ENCODE measurements at places on chromosomes 16 and 17. TPM values are rescaled to one million over a fixed set of nuclear protein-coding genes. Genes with fewer than 3 reads are reported as not detected.

DNA sequence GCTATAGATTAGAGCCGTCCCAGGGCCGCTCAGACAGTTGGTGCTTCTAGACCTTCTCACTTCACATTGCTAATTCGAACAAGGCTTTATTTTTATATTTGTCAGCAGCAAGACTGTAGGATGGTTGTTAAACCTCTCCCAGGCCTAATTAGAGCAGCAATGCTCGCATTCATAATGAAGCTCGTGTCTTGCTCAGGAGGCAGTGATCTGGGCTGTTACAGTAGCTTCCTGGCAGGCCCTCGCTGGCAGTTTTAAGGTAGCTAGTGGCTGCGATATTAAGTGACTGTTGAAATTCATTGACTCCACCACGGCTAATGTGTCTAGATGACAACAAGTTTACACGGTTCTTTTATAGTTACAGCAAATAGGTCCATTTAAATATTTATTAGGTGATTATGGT, 23.2 kb upstream of the ANKFN1 start:
- H3K36me3 ChIP-seq, result no peaks in the 10 kb centered on the region
- H3K4me3 ChIP-seq, result no peak overlapping the region
- H3K27me3 ChIP-seq, result peaks cover 3% of the 10 kb centered on the region
- no peak overlapping the region for H3K27ac ChIP-seq
- DNase-seq, result no peak

Gene BCKDK
- 43.1 TPM for total RNA-seq

GRCh38 chr17:17928398-17929287, 43.6 kb downstream of the TOM1L2 start:
- H3K4me1 ChIP-seq, result peaks cover 19% of the 10 kb centered on the region
- H3K4me3 ChIP-seq, result no peak overlapping the region
- no peaks in the 10 kb centered on the region for H3K27me3 ChIP-seq

DNA sequence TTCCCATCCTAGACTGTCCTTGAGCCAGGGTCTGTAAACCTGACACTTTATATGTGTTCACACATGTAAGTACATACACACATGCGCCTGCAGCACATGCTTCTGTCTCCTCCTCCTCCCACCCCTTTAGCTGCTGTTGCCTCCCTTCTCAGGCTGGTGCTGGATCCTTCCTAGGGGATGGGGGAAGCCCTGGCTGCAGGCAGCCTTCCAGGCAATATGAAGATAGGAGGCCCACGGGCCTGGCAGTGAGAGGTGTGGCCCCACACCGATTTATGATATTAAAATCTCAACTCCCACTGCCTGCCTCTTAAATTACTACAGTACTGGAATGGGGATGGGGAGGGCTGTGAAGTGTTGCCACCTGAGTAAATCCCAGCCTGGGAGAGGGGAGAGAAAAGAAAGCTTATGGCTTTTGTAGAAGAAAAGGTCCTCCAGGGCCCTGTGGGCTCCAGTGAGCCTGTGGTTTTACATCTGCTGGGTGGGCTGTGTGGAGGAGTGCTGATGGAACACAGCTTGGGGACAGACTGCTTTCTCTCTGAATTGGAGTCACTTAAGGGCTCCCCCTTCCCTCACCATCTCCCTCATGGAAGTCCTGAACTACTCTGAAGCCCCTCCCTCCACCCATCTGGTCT, 990 bp upstream of the WNK4 start:
- H3K4me1 ChIP-seq, result peaks cover 6% of the 10 kb centered on the region
- no peaks in the 10 kb centered on the region for H3K36me3 ChIP-seq
- DNase-seq, result no peak
- H3K4me3 ChIP-seq, result no peak overlapping the region
- peak overlapping the region; percentile 27 for H3K27ac ChIP-seq

Gene VASN
- total RNA-seq, result not detected

Gene SLFN13
- 213 TPM for total RNA-seq

DNA sequence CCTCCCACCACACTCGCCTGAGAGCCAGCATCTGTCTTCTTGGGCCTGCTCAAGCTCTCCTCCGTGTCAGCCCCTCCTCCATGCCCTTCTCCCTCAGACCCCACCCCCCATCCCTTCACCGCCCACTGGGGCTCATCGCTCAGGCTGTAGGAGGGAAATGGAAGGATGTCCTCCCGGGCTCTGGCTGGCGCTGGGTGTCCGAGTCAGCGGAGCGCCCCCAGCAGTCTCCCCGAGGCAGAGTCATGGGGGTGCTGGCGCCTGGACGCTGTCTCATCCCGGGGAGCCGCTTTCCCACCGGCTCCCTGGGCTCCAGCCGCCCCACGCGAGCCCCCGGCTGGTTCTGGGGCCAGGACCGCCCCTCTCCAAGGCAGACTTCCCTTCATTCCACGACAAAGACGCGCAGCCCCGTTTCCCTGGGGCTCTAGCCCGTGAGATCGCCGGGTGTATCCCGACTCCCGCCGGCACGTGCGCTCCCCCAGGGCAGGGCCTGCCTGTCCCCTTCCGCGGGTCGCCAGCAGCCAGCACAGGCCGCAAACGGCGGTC, 428 bp upstream of the ANTKMT start:
- H3K36me3 ChIP-seq, result no peaks in the 10 kb centered on the region
- peak overlapping the region; percentile 79 for H3K4me3 ChIP-seq
- peak overlapping the region; percentile 57 for H3K27ac ChIP-seq

GRCh38 chr17:6187836-6188235, 117.7 kb downstream of the WSCD1 start:
- no peak for DNase-seq
- no peak overlapping the region for H3K27ac ChIP-seq
- H3K4me1 ChIP-seq, result no peaks in the 10 kb centered on the region
- H3K36me3 ChIP-seq, result no peaks in the 10 kb centered on the region
- peaks cover 12% of the 10 kb centered on the region for H3K27me3 ChIP-seq
- H3K4me3 ChIP-seq, result no peak overlapping the region

DNA sequence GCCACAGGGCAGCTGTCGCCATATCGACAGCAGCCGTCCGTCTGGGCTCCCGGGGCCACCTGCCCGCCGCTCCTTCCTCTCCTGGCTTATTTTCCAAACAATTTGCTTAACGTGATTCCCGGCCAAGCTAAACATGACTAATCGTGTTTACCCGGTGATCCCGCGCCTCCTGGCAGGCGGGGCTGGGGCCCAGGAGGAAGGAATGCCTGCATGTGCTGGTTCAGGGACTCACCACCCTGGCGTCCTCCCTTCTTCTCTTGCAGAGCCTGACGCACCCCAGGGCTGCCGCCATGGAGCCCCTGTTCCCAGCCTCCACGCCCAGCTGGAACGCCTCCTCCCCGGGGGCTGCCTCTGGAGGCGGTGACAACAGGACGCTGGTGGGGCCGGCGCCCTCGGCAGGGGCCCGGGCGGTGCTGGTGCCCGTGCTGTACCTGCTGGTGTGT, 6.1 kb downstream of the SSTR5 start:
- H3K27ac ChIP-seq, result no peak overlapping the region
- no peak overlapping the region for H3K4me3 ChIP-seq
- H3K36me3 ChIP-seq, result no peaks in the 10 kb centered on the region
- DNase-seq, result no peak
- peaks cover 12% of the 10 kb centered on the region for H3K27me3 ChIP-seq

Gene FAM171A2
- total RNA-seq, result 0.25 TPM

DNA sequence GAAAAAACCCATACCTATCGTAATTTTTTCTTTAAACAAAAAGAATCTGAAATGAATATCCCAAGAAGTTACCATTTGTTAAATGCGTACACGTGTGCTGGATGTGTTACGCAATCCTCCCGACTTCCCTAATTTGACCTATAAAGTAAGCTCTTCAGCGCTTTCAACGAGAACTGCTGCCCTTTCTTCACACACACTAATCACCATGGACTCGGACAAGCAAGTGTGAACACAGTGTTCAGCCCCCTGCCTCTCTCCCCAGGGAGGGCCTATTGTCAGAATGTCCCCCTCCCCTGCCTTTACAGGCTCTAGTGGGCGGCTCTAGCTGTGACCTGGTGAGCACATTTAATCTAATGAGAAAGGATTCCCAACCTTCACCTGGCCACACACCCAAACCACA, 216.1 kb downstream of the CEP112 start:
- no peaks in the 10 kb centered on the region for H3K36me3 ChIP-seq
- H3K4me3 ChIP-seq, result no peak overlapping the region
- no peak overlapping the region for H3K27ac ChIP-seq
- H3K27me3 ChIP-seq, result peaks cover 28% of the 10 kb centered on the region
- DNase-seq, result no peak
- H3K4me1 ChIP-seq, result no peaks in the 10 kb centered on the region

DNA sequence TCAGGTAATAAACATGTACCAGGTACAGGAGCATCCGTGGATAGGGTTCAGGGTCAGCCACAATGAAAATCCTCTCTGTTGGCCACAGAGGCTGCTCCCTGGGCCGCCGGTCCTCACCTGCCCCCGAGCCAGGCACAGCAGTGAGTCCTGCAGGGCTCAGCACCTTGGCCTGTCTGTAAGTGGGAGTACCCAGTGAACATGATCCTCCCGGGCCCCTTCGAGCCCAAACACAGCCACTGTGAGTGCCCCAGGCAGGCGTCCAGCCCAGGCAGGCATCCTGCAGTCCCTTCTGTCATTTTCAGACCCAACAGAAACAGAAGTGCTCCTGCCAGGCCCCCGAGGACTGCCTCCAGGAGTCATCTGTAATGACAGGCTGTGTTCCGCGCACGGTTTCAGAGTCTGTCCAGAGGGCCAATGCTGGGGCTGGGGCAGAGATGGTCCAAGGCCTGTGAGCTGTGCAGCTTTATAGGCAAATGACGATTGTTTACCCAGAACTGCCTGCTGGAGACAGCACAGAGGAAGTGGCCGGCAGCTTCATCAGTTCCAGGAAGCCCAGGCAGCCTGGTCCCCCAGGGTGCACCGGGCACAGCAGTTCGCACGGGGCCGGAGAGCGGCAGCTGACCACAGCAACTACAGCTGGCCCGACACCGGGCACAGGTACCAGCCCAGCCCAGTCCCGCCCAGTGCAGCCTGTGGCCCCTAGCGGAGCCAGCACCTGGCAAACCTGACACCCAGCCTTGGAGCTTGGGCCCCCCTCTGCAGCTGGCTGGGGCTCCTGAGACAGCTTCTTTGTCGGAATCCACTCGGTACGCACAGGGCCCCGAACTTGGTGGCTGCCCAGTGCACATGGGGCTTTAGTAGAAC, 13.2 kb downstream of the SLC7A5 start:
- no peaks in the 10 kb centered on the region for H3K27me3 ChIP-seq
- peak; percentile 83 for DNase-seq
- H3K4me3 ChIP-seq, result peak overlapping the region; percentile 76
- H3K4me1 ChIP-seq, result peaks cover 60% of the 10 kb centered on the region

Gene PYDC1
- total RNA-seq, result not detected

Gene C17orf107
- 2.3 TPM for total RNA-seq

DNA sequence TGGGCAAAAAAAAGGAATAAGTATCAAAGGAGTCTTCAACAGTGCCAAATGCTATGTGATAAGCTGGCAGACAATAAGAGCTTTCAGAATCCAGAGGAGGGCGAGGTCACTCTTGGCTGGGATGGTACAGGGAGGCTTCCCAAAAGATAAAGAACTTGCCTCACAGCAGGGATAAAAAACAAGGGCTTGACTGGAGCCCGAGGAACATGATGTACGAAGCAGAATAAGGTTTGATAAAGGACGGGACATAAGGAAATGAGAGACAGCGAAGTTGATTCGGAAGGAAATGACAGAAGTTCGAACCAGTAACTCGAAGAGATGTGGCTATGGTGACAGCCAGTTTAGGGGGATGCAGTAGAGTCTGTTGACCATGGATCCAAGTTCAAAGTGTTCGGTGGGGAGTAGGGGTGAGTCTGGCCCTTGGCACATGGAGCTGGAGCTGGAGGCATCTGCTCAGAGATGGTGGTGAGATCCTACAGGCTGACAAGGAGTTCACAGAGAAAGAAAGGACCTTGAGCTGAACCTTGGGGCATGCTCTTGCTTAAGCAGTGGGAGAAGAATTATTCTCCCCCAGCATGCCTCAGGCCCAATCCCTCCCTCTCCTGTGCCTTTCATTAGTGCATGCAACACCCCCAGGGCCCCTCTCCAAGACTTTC, 137.6 kb upstream of the RCVRN start:
- no peak overlapping the region for H3K27ac ChIP-seq
- H3K27me3 ChIP-seq, result no peaks in the 10 kb centered on the region
- H3K4me1 ChIP-seq, result peaks cover 43% of the 10 kb centered on the region
- H3K4me3 ChIP-seq, result no peak overlapping the region
- H3K36me3 ChIP-seq, result no peaks in the 10 kb centered on the region

Gene SRCIN1
- total RNA-seq, result 0.28 TPM

Gene MMP2
- not detected for total RNA-seq

Gene MYH2
- total RNA-seq, result not detected

GRCh38 chr17:41806685-41807445, 4.9 kb downstream of the P3H4 start:
- peaks cover 7% of the 10 kb centered on the region for H3K4me1 ChIP-seq
- H3K27ac ChIP-seq, result no peak overlapping the region
- H3K4me3 ChIP-seq, result no peak overlapping the region

- H3K4me1 ChIP-seq, result no peaks in the 10 kb centered on the region
- H3K4me3 ChIP-seq, result no peak overlapping the region
Observed at GRCh38 chr17:34853924-34854323, 107.3 kb downstream of the CCT6B start.

Gene ARL5C
- total RNA-seq, result not detected

Gene SMPD3
- total RNA-seq, result 0.26 TPM

- peaks cover 4% of the 10 kb centered on the region for H3K36me3 ChIP-seq
- H3K4me3 ChIP-seq, result no peak overlapping the region
- H3K27me3 ChIP-seq, result peaks cover 7% of the 10 kb centered on the region
- DNase-seq, result no peak
- no peak overlapping the region for H3K27ac ChIP-seq
- no peaks in the 10 kb centered on the region for H3K4me1 ChIP-seq
Observed at GRCh38 chr17:55186937-55187770, 77.6 kb upstream of the HLF start.

- no peaks in the 10 kb centered on the region for H3K36me3 ChIP-seq
- H3K4me1 ChIP-seq, result peaks cover 28% of the 10 kb centered on the region
- H3K4me3 ChIP-seq, result no peak overlapping the region
- DNase-seq, result peak; percentile 88
Observed at GRCh38 chr17:64028874-64029464, 8.5 kb upstream of the ICAM2 start.

Gene PLEKHH3
- total RNA-seq, result 0.73 TPM

Gene CHAD
- not detected for total RNA-seq

Gene ANKRD40CL
- total RNA-seq, result not detected

Gene CCL2
- total RNA-seq, result not detected

DNA sequence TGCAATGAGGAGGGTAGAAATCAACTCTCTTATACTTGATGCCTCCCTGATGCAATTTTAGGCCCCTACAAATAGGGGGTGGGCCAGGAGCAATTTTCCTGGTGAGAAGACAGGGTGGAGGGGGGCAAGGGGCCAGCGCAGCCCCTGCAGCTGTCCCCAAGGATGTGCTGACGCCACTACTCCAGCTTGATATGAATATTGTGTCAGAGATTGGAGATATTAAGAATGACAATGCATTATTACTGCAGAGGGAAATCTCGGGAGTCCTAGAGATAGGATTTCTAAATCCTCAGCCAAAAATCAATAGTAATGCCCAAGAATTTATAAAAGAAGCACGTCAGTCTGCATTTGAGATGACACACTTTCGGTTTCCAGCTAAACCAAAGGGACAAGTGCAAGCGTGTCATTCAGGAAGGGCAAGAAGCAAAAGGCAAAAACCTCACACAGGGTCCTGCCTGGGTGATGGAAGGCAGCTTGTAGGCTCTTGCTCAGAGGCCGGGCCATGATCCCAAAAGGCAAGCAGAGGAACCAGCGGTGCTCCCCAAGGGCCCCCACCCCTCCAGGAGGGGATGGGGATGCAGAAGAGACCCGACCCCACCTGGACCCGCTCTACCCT, 178.8 kb downstream of the C16orf78 start:
- no peak overlapping the region for H3K27ac ChIP-seq
- no peak for DNase-seq
- no peaks in the 10 kb centered on the region for H3K36me3 ChIP-seq
- H3K4me3 ChIP-seq, result no peak overlapping the region

All from natural killer cell treated with Interleukin-12 subunit alpha and Interleukin-12 subunit beta and Interleukin-15 and Interleukin-18, amount 100 ng/mL, for 72 hours (primary cell).